ENCODE measurements at places on chromosomes 7 and 10.

GRCh38 chr7:9148687-9149086 lies 715.3 kb downstream of the NXPH1 start:
- DNase-seq: no peak

DNA sequence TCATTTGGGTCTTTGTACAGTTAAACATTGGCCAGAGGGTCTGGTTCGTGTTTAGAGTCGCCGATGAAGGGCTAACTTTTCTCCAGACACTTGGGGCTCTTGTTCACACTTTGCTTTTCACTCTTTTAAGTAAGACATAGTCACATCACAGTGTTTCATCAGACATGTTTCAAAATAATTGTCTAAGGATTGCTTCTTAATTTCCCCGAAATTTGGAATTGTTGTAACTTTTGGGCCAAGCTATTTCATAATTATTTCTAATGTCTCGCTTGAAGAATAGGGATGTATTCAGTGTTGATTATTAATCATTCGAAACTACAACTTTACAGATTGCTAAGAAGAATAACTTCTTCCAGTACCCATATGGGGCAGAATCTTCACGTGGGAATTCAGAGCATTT lies 92.8 kb downstream of the TCF7L2 start:
- no peak for DNase-seq

GRCh38 chr10:19077276-19077675 lies 28.7 kb downstream of the MALRD1 start:
- DNase-seq: no peak

DNA sequence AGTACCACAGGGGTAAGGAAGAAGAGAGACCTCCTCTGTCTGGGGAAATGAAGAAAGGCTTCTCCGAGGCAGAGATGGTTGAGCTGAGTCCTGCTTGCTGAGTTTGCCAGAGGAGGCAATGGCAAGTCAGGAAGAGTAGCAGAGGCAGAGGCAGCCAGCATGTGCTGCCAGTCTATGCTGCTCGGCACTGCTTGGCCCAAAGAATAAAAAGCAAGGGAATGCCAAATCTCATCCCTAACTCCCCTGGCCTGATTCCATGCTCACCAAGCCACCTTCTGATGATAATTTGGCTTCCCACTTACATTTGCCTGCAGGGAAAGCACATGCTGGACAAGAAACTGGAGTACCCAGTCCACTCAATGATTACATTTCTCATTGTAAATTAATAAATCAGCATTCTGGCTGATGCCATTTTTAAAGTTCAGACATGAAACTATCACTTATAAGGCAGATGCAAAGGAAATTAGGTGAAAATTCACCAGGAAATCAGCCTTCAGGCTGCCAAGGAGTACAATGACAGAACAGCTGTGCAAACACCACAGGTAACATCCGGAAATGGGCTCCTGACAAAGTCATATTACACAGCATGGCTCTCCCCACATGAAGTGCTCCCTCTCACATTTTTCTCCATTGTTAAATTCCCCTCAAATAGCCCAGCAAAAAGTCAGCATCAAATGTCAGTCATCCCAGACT lies 245.9 kb downstream of the MTERF1 start:
- no peak for DNase-seq

DNA sequence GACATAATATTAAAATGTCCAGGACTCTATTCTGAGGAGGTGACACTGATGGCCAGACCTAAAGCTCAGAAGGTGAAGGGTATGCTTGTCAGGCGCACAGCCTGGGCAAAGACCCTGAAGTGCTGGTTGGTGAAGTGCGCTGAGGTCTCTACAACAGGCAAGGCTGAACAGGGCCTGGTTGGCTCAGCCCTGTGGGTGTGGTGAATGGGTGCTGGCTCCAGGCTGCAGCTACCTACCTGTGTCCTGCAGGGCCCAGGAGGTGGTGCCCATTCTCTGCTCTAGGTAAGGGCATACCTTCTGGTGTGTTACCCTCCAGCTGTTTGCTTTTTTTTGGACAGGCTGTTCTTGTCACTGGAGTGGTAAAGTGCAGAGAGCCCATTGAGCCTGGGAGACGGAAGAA lies 85.1 kb downstream of the RAMP3 start:
- no peak for DNase-seq

GRCh38 chr10:5506246-5506645 lies 6.9 kb upstream of the CALML5 start:
- no peak for DNase-seq

All from liver (tissue), 10 donors.